ENCODE measurements at places on chromosomes 16 and 17.

DNA sequence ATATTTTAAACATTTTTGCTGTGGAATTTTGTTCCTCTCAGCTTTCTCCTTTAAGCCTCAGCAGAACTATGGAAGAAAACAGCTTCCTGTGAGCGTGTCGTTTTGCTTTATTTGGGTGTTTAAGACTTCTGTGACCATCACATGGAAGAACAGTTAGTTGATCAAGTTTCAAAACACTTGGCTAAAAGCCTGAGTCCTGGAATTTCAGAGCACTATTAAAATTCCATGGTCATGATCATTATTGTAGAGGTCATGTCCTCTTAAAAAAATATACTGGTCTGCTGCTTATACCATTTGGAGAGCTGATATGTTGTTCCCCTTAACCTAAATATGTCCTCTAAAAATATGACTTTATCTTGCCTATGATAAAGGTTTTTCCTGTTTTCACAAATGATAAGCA lies 12.6 kb upstream of the CDR2 start:
- DNase-seq, result no peak

DNA sequence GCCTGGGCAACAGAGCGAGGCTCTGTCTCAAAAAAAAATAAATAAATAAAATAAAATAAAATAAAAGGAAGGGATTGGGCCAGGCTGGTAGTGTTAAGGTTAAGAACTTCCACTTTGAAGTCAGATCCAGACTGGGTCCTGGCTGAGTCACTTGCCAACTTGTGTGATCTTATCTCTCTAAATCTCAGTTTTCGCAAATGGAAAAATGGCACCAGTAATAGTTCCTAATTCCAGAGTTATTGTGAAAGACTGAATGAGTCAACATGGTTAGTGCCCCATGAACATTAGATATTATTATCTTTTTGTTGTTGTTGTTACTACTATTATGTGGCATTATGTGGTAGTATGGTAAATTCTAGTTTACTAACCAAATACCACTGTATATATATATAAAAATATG lies 188.0 kb upstream of the AXIN2 start:
- no peak for DNase-seq

- no peak for DNase-seq
These were observed 43.5 kb upstream of the BCAR1 start for GRCh38 chr16:75294773-75295459.

DNA sequence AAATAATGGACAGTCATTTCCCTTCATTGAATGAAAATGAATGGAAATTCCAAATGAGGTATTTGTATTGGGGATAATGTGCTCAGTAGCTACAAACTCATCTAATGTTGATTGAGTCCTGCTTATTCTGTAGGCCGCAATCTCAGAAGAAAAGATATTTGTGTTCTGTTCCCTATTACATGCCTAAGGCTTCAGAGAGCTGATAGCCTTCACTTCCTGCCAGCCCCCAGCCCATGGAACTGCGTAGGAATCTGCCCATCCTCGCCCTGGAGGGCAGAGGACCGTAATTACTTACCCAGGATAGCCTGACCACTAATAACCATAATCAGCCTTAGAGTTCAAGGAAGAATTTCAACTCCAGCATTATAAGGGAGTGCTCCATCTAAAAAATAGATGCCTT lies 17.9 kb upstream of the SNTB2 start:
- no peak for DNase-seq

DNA sequence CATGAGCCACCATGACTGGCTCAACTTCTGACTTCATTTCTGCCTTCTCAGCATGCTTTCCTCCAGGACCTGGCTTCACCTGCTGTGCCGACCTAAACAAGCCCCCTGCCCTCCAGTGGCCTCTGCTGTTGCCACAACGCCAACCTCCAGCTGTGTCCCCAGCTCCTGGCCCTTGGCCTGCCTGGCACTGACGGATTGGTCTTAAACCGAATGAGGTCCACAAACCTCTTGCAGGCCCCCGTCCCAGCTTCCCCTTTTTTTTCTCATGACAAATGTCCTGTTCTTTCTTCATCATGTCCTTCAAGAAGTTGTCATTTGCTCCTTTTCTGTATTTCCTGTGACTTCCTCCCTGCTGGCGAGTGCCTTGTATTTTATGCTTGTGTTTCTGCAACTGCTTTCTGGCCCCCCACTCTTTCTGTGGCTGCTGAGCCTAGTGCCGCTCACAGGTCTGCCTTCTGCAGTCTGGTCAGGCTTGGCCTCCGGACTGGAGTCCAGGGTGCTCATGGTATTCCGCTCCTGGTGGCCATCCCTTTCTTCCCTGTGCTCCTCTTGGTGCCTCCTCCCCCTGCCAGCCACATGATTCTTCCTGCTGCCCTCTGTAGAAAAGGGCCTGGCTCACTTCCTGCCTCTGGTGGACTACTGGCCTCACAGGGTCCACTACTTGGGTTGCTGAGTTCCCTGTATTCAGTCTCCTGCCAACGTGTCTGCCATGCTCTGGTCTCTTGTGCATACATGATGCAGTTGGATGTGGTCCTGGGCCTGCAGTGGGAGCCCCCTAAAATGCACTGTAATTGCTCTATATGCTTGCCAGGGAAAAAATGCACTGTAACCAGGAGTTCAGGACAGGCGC lies 2.9 kb downstream of the ATP6V0C start:
- no peak for DNase-seq

DNA sequence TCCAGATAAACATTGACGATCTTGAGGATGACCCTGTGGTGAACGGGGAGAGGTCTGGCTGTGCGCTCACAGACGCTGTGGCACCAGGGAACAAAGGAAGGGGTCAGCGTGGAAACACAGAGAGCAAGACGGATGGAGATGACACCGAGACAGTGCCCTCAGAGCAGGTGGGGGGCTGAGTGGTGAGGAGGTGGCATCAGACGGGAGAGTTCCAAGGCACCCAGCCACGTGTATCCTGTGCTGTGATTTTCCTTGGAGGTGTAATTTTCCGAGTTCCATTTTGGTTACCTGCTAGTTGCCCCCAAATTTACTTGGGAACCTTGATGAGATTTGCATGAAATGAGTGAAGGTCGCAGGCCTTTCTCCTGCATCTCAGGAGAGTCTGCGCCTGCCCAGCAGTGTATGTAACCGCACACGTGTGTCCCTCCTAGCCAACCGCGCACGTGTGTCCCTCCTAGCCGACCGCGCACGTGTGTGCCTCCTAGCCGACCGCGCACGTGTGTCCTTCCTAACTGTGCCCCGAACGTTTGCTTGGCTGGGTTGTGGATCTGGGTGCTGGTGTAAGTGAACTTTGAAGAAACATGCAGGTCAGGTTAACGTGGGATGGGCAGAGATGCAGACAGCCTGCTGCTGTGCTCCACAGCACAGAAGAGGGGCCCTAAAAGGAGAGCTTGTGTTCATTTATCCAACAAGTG lies 10.1 kb downstream of the TCF25 start:
- DNase-seq, result no peak

GRCh38 chr17:39604911-39605491 lies 2.7 kb downstream of the NEUROD2 start:
- DNase-seq, result no peak

DNA sequence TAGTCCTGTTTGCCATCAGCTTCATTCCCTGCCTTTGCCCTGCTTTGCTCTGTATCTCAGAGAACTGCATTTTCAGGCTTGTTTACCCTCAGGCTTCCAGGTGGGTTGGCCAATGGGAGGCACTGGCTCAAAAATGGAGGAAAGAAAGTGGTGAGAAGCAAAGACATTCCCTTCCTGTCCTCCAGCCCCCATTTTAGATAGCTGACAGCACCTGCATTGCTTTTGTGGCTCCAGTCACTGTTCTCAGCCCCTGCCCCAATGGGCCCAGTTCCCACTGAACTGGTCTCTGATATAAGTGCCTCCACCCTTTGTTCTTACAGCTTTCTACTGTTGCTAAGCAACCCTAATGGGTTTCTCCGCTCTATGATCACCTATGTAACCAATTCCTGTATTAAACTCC lies 19.4 kb upstream of the SDK2 start:
- DNase-seq, result no peak

GRCh38 chr16:73998707-73999106 lies 297.9 kb upstream of the PSMD7 start:
- DNase-seq, result no peak

- DNase-seq, result no peak
These were observed 5.6 kb downstream of the CASKIN1 start for GRCh38 chr16:2190659-2191445.

GRCh38 chr16:20726661-20727060 lies 15.0 kb downstream of the THUMPD1 start:
- DNase-seq, result no peak

Measured in stimulated activated CD4-positive, alpha-beta T cell treated with anti-CD3 and anti-CD28 coated beads, TNF-alpha, amount 100 ng/mL, for 48 hours (primary cell).